ENCODE measurements at places on chromosomes 6 and 20. TPM values are rescaled to one million over a fixed set of nuclear protein-coding genes. Genes with fewer than 3 reads are reported as not detected.

Gene BTNL2
- not detected for total RNA-seq

Gene BMP6
- 5.2 TPM for total RNA-seq

Gene FLRT3
- total RNA-seq, result 0.75 TPM

Gene ISM1
- 94.9 TPM for total RNA-seq

Gene PLCB1
- total RNA-seq, result 10.7 TPM

Gene ASIP
- total RNA-seq, result not detected

Gene GPR6
- not detected for total RNA-seq

Gene ULBP2
- total RNA-seq, result 0.66 TPM

Gene DPPA5
- total RNA-seq, result not detected

Gene FAM209B
- not detected for total RNA-seq

Gene CD24
- total RNA-seq, result 8.0 TPM

Gene DEFB124
- total RNA-seq, result 7.6 TPM

Gene SH3BGRL2
- 23.5 TPM for total RNA-seq

Gene ANKRD66
- total RNA-seq, result not detected

Gene CST2
- 0.75 TPM for total RNA-seq

Gene TSHZ2
- 24.9 TPM for total RNA-seq

Gene MATN4
- total RNA-seq, result 0.42 TPM

Gene PDE7B
- total RNA-seq, result 5.5 TPM

Gene OR12D2
- total RNA-seq, result not detected

Gene PRSS16
- total RNA-seq, result not detected

Gene NMBR
- total RNA-seq, result 0.45 TPM

Gene SPDEF
- 0.23 TPM for total RNA-seq

Gene OR12D3
- total RNA-seq, result not detected

Gene PTCHD4
- 1.5 TPM for total RNA-seq

Gene RALGAPA2
- 62.3 TPM for total RNA-seq

Gene SLC22A2
- total RNA-seq, result 1.1 TPM

Gene RAB23
- 59.2 TPM for total RNA-seq

Gene CRISP2
- total RNA-seq, result not detected

Gene OR2H2
- not detected for total RNA-seq

Gene ZBTB12
- 4.9 TPM for total RNA-seq

Gene CYP39A1
- 2.0 TPM for total RNA-seq

Gene FOXA2
- total RNA-seq, result not detected

Gene IL17A
- total RNA-seq, result not detected

Gene PROKR2
- not detected for total RNA-seq
